Stimulated activated CD4-positive, alpha-beta T cell treated with anti-CD3 and anti-CD28 coated beads, Interleukin-15, amount 100 ng/mL, for 1 hour (primary cell): ENCODE measurements at places on chromosomes 2 and 18.

DNA sequence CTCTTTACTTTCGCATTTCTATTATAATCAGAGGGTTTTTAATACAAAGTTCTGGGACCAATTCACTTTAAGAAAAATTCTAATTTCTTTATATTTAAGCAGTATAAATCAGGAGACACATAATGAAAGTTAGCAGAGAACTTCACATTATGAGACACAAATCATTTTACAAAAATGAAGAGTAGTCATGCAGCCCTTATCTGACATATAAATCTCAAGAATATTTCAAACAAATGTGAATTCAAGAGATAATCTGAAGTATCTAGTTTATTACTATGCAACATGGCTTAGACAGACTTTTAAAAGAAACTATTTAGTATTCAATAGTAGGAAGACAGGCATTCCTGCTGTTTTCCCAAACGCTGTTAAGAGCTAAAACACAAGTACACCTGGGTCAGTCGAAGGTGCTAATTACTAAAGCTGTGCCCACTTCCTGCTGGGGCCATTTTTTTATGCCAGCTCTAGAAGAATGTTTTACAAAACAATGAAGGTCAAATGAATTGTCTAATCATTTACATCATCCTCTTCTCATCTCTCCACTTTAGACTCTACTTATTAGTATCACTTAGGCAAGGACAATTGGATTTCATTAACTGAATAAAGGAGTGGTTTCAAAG is 40.2 kb downstream of the CWC22 start:
- DNase-seq, result no peak

- no peak for DNase-seq
These were observed 106.2 kb downstream of the RTP5 start for GRCh38 chr2:241975593-241976284.

- DNase-seq, result no peak
These were observed 45.6 kb downstream of the KCNIP3 start for GRCh38 chr2:95342556-95343320.

- DNase-seq, result no peak
These were observed 4.6 kb upstream of the CTDSP1 start for GRCh38 chr2:218395090-218395444.
